ENCODE measurements at places on chromosomes 4 and X. TPM values are rescaled to one million over a fixed set of nuclear protein-coding genes. Genes with fewer than 3 reads are reported as not detected.

TBC1D8B gene
- total RNA-seq: 2.4 TPM

NOX1 gene
- total RNA-seq: not detected

P2RY4 gene
- total RNA-seq: 0.06 TPM

CFAP47 gene
- not detected for total RNA-seq

NIPAL1 gene
- 0.57 TPM for total RNA-seq

IQSEC2 gene
- total RNA-seq: 2.6 TPM

RNF128 gene
- 0.06 TPM for total RNA-seq

GAGE12E gene
- total RNA-seq: not detected

SLC4A4 gene
- under 0.01 TPM for total RNA-seq

CENPVL1 gene
- not detected for total RNA-seq

BMX gene
- total RNA-seq: 58.3 TPM

AR gene
- total RNA-seq: 0.49 TPM

TADA2B gene
- 14.0 TPM for total RNA-seq

UCHL1 gene
- 56.3 TPM for total RNA-seq

RIBC1 gene
- total RNA-seq: 0.16 TPM

ZC4H2 gene
- total RNA-seq: 5.4 TPM

MSANTD1 gene
- total RNA-seq: 0.82 TPM

FAM149A gene
- total RNA-seq: 0.19 TPM

CXCL3 gene
- 1.1 TPM for total RNA-seq

AMOT gene
- 0.97 TPM for total RNA-seq

CSAG2 gene
- not detected for total RNA-seq

PGRMC2 gene
- 90.6 TPM for total RNA-seq

CT83 gene
- not detected for total RNA-seq

GYG2 gene
- under 0.01 TPM for total RNA-seq

GAGE12H gene
- total RNA-seq: not detected

CXCL1 gene
- 4.5 TPM for total RNA-seq

Measured in bladder microvascular endothelial cell (primary cell).